Hepatic stellate cell (primary cell): ENCODE measurements at places on chromosomes 7 and 10.

DNA sequence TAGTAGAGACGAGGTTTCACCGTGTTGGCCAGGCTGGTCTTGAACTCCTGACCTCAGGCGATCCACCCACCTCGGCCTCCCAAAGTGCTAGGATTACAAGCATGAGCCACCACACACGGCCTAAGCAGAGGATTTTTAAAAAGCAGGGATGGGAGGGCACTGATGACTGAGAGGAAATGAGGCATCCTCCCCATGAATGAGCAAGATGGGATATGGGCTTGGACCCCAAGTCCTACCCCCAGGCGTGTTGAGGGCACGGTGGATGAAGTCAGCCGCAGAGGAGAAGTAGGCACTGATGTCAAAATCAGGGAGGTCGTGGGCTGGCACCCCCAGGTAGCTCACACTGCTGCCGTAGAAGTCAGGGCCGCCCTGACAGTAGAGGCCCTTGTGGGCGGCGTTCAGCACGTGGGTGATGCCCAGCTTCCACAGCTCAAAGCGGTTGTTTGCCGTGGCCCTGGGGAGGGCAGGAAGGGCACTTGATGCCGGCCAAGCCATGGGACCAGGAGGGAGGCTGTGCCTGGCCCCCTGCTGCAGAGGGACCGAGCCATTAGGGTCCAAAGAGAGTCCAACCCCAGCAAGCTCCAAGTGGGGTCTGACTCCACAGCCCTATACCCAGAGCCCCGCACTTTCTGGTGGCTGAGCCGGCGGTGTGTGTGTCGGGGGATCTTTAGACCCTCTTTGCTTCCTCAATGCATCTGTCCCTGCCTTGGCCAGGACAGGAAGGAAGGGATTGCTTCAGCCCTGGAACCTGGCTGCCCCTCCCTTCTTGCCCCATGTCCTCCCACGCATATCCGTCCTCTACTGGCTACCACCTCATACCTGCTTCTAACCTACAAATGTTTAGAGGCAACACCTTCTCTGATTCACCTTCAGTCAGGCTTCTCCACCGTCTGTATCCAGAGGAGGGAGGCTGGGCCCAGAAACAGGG is 3.4 kb upstream of the SAMD8 start:
- DNase-seq, result no peak

DNA sequence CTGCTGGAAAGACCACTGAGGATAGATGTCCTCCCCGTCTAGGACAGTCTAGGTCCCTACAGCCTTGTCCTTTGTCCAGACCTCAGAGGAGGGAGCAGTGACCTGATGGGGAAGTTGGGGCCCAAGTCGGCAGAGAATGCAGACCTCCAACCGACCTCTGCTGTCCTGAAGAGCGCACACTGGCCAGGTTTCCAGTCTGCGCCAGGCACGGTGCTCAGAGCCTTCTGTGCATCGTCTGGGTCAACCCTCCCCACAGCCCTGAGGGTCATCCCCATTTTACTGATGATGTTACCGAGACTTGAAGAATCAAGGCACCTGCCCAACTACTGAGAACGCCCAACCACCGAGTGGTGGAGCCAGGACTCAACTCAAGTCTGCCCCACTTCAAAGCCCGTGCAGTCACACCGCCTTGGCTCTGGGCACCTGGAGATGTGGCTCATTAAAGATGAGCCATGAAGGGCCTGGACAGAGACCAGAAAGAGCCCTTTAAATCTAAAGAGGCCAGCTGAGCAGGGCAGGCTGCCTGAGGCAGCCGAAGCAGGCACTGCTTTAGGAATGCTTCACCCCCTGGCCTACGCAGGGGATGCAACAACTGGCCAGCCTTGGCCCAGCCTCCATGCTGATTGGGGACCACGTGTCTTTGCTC is 4.4 kb downstream of the ITPRIP start:
- no peak for DNase-seq

DNA sequence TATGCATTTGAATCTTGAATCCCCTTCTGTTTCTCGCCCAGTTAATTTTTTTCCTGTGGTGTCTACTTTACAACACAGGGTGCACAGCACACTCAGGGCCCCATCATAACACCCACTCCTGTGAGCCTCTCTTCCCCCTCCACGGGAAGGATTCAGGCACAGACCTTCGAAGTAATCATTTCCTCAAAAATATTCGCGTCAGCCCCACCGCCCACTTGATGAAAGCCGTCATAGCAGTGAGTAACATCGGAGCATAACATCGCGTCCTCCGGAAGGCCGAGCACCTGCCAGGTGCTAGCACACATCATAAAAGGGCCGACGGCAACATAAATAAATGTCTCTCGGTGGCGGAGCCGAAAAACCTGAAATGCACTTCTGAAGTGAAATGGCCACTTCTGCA is 201.7 kb upstream of the ADARB2 start:
- no peak for DNase-seq

- peak; percentile 77 for DNase-seq
These were observed 49.0 kb upstream of the BAMBI start for GRCh38 chr10:28628184-28628893.

DNA sequence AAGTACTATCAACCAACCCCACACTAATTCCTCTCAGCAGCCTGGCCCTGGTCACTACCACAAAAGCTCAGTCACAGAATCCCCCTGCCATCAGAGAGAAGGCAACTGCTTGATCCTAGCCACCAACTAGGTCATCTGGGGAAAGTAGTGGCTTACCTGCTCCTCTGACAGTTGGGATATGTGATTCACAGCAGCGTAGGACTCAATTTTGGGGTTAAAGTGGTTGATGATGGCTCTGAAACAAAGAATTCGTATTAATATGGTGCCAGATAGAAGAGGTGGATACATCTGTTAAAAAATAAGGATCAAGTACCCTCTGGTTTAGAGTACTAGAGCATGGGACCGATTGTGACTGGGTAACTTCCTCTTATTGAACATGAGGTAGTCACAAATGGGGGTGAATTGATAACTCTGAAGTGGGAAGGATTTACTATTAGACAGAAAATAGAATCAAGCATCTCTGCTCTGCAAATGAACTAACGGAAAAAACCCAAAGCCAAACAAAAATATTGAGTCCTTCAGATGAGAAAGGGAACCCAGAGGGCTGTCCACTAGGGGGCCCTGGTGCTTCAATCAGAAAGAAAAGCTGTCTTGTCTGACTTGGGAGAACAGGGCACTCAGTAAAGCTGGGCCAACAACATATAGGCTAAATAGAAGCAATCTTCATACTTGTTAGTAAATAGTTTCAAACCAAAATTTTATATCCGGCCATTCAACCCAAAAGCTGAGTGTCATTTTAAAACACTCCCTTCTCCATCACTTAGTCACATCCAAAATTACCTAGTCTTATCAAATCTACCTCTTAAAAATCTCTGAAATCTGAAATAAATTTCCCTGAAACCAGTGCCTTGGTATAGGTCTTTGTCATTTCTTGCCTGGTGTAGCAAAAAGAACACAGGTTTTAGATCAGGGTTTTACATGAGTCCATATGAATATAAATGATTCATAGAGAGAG is 45.9 kb upstream of the KCNIP2 start:
- peak; percentile 64 for DNase-seq

- no peak for DNase-seq
These were observed 45.4 kb downstream of the RBM17 start for GRCh38 chr10:6134099-6134823.

DNA sequence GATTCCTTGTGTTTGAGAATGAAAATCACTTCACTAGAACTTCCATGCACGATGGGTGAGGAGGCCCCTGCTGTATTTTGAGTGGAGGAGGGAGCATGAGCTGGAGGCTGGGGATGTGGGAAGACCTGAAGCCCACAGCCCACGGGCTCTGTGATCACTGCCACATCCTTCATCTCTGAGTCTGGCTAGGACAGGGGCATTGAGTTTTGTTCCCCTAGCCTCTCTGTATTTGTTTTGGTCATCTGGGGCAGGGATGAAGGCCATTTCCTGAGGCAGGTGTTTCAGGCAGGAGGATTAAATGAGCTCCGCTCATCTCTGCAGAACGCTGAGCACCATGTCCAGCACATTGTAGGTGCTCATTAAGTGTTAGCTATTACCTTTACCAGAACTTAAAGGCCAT is 293.6 kb downstream of the GLRX3 start:
- DNase-seq, result no peak

- no peak for DNase-seq
These were observed 35.7 kb upstream of the EBLN1 start for GRCh38 chr10:22253580-22253882.

DNA sequence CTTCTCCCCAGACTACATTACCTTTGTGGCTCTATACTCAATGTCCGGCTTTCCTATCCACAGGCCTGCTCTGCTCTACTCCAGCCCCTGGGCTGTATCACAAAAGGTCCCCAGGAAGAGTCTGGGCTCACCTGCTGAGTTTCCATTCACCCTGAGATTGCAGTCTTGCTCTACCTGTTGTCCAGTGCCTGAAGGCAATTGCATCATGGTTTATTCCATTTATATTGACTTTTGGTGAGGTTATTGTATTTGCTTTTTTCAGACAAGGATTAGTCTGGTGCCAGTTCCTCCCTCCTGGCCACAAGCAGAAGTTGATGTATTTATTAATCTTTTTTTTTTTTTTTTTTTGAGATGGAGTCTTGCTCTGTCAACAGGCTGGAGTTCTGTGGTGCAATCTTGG is 273.1 kb downstream of the XPNPEP1 start:
- DNase-seq, result no peak

GRCh38 chr10:22617516-22617915 is 96.9 kb downstream of the PIP4K2A start:
- DNase-seq, result no peak

DNA sequence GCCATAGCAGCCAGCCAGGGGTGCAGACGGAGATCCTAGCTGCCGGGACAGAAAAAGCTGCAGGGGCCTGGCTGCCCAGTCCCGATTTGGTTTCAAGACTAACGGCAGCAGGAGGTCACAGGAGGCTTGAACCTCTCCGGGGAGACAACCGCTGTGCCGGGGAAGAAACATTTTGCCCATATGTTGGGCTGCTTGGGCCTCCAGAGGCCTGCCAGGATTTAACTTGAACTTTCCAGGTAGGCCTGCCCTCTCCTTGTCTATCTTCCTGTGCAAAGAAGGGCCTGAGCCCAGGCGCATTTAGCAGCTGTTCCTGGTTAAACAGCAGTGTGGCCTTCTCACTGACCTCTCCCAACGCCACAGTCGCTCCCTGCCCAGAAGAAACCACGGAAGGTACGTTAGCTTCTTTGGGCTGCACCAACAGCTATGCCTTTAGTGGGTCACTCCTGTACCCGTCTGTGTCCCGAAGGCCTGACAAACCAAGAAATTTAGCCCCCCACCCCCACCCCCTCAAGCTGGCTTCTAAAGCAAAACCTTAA is 17.1 kb upstream of the PTF1A start:
- DNase-seq, result no peak

DNA sequence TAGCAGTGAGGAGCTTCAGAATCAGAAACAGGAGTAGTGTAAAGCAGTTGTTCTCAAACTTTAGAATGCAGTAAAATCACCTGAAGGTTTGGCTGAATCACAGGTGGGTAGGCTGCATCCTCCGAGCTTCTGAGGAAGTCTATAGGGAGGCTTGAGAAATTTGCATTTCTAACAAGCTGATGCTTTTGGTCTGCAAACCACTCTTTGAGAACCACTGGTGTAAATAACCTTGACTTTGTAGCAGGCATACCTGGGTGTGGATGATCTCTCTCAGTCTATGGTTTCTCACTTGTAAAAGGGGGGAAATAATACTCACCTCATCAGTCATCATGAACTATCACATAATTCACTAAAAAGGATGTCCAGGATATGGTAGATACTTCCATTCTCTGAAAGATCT is 118.1 kb downstream of the SRI start:
- no peak for DNase-seq

DNA sequence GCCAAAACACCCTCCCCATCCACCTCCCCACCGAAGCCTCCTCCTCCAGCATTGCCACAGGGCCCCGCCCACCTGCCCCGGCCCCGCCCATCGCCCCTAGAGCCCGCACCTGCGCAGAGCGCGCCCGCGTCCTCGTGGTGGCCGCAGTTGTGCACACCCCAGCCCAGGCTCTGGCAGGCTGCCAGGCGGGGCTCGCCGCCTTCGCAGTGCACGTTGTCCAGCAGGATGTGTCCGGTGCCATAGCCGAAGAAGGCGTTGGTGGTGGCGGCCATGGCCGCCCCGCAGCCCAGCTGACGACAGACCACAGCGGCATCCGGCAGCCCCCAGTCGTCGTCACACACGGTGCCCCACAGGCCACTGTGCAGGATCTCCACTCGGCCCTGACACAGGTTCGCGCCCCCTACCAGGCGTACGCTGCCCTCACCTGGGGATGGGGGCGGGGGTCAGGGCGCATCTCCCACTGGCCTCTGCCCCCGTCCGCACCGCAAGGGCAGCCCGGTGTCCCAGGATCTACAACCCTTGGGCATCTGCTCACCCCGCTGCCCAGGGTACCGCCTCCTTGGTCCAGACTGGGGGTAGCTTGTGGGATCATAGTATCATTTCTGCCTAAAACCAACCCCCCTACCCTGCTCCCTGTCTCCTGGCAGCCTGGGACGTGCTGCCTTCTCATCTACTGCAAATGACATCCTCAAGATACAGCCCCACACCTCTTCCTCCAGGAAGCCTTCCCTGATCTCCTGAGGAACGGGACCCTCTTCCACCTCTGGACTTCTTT is 11.9 kb downstream of the SSC4D start:
- peak; percentile 85 for DNase-seq

DNA sequence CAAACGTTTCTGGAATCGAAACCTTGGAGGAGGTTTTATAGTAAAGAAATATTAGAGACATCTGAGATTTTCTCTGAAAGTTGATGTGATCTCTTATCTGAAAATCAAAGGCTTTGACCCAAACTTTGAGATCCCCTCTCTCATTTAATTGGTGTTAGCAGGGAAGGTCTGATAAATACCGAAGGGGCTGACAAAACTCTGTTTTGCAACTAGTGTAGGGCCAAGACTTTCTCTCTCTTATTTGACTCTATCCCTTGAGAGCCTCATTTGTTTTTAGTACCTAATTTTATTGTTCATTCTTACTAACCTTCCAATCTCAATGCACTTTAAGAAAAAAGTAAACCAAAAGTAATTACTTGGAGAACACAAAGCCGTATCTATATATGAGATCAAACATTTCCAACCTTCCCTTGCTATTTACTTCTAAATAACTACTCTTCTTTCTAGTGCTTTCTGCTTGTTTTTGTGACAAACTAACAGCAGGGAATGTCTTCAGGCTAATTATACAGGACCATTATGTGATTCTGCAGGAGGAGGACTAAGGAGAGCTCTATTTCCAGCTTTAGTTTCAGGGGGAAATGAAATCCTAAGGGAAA is 33.4 kb upstream of the NPVF start:
- no peak for DNase-seq

- DNase-seq, result no peak
These were observed 167.6 kb downstream of the ZNF365 start for GRCh38 chr10:62541811-62542210.

GRCh38 chr7:140447841-140448240 is 31.5 kb downstream of the MKRN1 start:
- no peak for DNase-seq

GRCh38 chr10:45673074-45673648 is 589 bp upstream of the ZFAND4 start:
- no peak for DNase-seq

- DNase-seq, result no peak
These were observed 74.2 kb downstream of the CUL2 start for GRCh38 chr10:35015843-35016408.

GRCh38 chr7:35871856-35872255 is 71.0 kb downstream of the SEPTIN7 start:
- DNase-seq, result no peak
